ENCODE measurements at places on chromosomes 12 and 14.
A peak's percentile ranks its signal among the peaks of the same experiment; 100 is the strongest.

DNA sequence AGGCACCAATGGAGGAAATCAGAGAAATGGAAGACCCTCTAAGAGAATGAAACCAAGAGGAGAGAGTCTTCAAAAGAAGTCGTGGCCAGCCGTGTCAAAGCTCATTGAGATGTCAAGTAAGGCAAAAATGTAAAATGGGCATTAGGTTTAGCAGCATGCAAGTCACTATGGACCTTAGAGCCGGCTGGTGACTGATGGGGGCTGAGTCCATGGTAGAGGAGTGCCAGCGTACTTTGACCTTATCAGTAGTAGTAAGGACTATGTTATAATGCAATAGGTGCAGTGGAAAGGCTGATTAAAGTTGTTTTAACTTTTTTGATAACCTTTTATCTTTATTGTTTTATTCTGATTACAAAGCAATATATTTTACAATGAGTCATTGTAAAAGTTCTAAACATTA, 66.5 kb downstream of the ANO6 start:
- DNase-seq: no peak

DNA sequence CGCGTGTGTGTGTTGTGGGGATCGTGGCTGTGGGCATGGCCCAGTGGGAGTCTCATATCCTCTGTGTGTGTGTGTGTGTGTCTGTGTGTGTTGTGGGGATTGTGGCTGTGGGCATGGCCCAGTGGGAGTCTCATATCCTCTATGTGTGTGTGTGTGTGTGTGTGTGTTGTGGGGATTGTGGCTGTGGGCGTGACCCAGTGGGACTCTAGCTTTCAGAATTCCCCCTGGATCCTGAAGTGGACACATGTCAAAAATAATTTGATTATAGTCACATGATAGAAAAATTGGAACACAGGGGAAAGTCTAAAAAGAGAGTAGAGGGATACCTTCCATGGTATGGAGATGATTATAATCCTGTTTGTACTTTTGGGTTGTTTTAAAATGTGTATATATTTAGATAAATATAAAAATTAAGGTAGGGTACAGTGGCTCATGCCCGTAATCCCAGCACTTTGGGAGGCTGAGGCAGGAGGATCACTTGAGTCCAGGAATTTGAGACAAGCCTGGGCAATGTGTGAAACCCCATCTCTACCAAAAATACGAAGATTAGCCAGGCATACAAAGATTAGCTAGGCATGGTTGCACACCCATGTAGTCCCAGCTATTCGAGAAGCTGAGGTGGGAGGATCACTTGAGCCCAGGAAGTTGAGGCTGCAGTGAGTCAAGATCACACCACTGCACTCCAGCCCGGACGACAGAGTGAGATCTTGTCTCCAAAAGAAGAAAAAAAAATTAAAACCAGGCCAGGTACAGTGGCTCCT, 11.0 kb downstream of the PAPLN start:
- no peak for DNase-seq

DNA sequence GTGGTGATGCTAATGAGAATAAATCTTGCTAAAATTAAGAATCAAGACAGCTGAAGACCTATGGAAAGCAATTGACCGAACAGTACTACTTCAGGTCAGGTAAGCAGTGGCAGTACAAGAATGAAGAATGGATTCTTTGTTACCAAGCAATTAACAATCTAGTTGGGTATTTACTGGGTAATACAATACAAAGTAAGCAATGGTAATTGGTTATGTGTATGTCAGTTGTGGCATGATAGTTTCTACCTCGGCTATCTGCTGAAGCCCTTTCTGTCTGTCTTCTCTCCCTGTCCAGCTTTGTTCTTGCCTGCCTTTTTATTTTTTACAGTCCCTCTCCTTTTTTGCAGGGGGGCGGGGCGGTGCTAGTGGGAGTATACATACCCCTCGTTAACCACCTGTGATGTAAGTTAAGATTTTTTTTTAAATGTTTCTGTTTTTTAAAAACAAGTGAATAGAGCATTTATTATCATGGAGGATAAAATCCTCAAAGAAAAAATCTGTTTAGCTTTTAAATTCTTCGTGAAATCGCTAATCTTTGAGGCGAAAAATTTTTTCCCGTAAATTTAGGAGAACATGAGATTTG, 75.9 kb downstream of the RCOR1 start:
- no peak for DNase-seq

- no peak for DNase-seq
These were observed 33.7 kb upstream of the LRP1-AS start for GRCh38 chr12:57181072-57181471.

- no peak for DNase-seq
These were observed 278.5 kb downstream of the PRKD1 start for GRCh38 chr14:29649170-29649569.

GRCh38 chr14:101554991-101555668, 6.2 kb upstream of the DIO3 start:
- DNase-seq: no peak

DNA sequence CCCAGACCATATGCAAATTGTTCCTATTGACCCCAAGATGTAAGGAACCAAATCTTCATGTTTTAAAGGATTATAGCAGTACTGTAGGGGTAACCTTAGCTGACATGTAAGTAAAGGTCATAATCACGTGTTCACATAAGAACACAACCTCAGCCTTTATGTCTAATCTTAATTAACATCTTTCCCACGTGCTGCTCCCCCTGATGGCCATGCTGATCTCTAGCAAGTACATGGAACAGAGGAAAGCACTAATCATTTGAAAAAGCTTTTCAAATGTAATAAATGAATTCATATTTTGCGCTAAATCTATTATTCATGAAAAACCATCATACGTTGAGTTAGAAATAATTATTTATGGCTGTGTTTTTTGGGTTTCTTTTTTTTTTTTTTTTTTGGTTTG, 30.5 kb upstream of the ITPR2 start:
- DNase-seq: no peak

DNA sequence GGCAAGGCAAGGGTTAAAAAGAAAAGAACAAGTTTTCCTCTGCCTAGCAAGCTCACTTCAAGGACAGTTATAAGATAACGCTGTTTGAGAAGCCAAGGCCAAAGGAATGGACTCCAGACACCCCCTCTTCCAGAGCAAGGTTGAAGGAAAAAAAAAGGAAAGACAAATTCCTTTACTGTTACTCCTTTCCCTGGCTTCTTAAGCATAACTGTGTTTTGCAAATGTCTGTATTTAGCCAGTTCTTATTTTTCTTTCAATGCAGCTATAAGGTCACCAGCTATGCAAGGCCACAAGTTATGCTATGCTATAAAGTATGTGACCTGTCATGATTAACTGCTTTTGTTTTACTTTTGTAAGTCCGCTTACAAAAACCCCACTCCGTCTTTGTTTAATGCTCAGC, 26.6 kb downstream of the ZNF410 start:
- DNase-seq: peak; percentile 42

DNA sequence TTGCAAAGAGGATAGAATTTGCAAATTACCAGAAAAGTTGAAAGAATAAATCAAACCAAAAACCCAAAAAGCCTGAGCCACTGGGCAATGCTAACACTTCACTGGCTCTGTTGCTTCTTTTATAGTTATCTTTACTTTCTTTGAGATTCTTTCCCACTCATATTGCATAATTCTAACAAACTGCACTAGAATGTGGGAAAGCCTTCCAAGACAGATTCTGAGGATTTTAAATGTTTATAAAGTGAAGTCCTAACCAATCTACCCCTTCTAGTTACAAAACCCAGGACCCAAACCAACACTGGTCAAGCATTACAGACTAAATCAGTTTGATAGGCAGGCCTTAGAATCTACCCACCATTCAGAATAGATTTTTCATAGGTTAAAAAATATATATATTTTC, 150.9 kb downstream of the MED13L start:
- DNase-seq: no peak
